HFFc6 (cell line): ENCODE measurements at places on chromosomes 2 and 18.

- no peak for DNase-seq
- H3K4me1 ChIP-seq, result no peaks in the 10 kb centered on the region
- peaks cover 2% of the 10 kb centered on the region; the same call in 1 of the 2 replicates for H3K27me3 ChIP-seq
These were observed 508.3 kb downstream of the CNTNAP5 start for GRCh38 chr2:124533226-124533954.

GRCh38 chr2:48126162-48126561 lies 219.9 kb upstream of the FBXO11 start:
- no peak overlapping the region for H3K27ac ChIP-seq
- no peak overlapping the region for H3K4me3 ChIP-seq
- DNase-seq, result no peak
- no peaks in the 10 kb centered on the region for H3K36me3 ChIP-seq
- H3K27me3 ChIP-seq, result peaks cover 3% of the 10 kb centered on the region

DNA sequence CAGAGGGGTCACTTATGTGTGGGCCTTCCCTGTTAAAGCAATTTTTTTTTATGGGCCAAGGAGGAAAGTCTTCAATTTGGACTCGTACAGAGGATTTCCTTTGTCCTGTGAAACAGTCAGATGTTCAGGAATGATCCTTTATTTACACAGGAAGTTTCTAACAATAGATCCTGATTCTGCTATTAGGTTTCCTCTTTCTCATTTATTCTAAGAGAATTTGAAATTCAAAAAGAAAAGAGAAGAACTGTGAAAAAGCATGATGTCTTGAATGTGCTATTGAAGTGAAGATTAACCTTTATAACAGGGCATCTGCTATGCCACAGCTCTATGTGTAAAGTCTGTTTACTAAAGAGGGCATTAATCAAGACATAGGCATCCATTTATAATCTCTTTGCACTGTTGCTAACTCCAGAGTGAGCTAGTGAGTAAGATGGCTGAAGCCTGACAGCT lies 105.3 kb upstream of the FAM98A start:
- H3K27ac ChIP-seq, result no peak overlapping the region
- H3K4me1 ChIP-seq, result no peaks in the 10 kb centered on the region
- no peak for DNase-seq

GRCh38 chr2:191441496-191442214 lies 196.5 kb downstream of the MYO1B start:
- H3K4me1 ChIP-seq, result peaks cover 31% of the 10 kb centered on the region
- H3K4me3 ChIP-seq, result peak overlapping the region; percentile 60; the same call in 1 of the 2 replicates
- no peaks in the 10 kb centered on the region for H3K36me3 ChIP-seq
- DNase-seq, result peak; percentile 49
- H3K27ac ChIP-seq, result peak overlapping the region; percentile 75
- peaks cover 6% of the 10 kb centered on the region for H3K27me3 ChIP-seq

DNA sequence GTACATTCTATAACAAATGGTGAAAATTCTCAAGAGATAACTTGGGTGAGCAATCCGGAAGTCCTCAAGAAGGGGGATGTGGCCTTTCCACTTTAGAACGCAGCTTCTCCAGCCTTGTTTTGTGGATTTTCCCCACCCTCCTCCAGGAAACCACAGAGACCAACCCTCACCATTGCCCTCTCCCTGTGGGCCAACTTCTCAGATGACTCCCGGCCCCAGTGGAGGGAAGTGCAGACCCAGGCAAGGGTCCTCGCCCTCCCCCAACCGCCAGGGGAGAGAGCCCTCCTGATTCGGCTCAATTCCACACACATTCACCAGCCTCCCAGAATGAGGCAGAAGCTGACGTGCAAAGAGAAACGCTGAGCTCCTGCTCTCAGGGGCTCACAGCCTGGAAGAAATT lies 277.2 kb downstream of the EIPR1 start:
- H3K27me3 ChIP-seq, result peaks cover 5% of the 10 kb centered on the region
- H3K4me1 ChIP-seq, result peaks cover 3% of the 10 kb centered on the region; the same call in 1 of the 2 replicates
- DNase-seq, result no peak
- H3K27ac ChIP-seq, result no peak overlapping the region
- H3K4me3 ChIP-seq, result no peak overlapping the region

GRCh38 chr2:19554520-19554919 lies 196.1 kb upstream of the OSR1 start:
- H3K36me3 ChIP-seq, result no peaks in the 10 kb centered on the region
- H3K4me1 ChIP-seq, result no peaks in the 10 kb centered on the region
- H3K4me3 ChIP-seq, result no peak overlapping the region
- H3K27ac ChIP-seq, result no peak overlapping the region

GRCh38 chr2:233764264-233764663 lies 4.2 kb downstream of the UGT1A1 start:
- no peak for DNase-seq
- H3K27me3 ChIP-seq, result peaks cover 1% of the 10 kb centered on the region; the same call in 1 of the 2 replicates
- H3K4me3 ChIP-seq, result no peak overlapping the region
- peaks cover 12% of the 10 kb centered on the region for H3K4me1 ChIP-seq

GRCh38 chr2:100376836-100377235 lies 40.6 kb downstream of the CHST10 start:
- DNase-seq, result no peak
- peaks cover 23% of the 10 kb centered on the region for H3K27me3 ChIP-seq
- no peak overlapping the region for H3K4me3 ChIP-seq
- no peaks in the 10 kb centered on the region for H3K4me1 ChIP-seq
- no peak overlapping the region for H3K27ac ChIP-seq
- no peaks in the 10 kb centered on the region for H3K36me3 ChIP-seq

GRCh38 chr2:237319887-237320286 lies 94.1 kb downstream of the COL6A3 start:
- peaks cover 28% of the 10 kb centered on the region for H3K27me3 ChIP-seq
- H3K4me3 ChIP-seq, result no peak overlapping the region; the same call in 1 of the 2 replicates
- H3K36me3 ChIP-seq, result peaks cover 51% of the 10 kb centered on the region
- DNase-seq, result no peak
- H3K4me1 ChIP-seq, result peaks cover 87% of the 10 kb centered on the region

DNA sequence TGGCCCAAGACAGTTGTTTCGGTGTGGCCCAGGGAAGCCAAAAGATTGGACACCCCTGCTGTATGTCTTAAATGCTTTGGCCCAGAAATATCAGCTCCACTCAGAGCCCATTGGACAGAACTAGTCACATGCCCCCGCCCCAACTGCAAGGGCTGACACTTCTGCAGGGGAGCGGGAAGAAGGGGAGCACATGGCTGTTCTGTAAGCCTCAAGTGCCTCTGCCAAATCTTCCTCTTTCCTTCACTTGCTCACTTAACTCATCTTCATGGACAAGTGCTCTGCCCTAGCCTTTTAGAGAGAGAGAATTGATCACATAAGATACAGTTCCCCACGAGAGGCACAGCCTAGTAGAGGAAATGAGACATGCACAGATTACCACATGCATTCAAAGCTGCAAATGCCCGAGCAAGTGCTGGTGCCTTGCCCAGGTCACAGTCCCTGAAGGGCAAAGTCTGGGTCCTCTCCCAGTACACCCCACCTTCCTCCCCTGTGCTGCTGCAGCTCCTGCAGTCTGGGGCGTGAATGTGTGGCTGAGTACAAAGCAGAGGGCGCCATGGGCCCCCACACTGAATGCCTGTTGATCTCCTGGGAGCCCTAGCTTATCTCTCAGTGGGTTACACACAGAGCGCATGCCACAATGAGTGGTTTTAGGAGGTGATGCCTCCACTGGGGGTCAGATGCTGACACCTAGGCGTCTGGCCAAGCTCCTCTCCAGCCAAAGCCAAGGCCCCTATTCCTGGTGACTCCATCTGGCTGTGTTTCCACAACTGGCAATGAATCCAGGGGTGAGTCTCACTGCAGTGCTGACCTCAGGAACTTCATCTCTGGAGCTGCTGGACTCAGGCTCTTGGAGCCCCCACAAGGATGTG lies 135.3 kb downstream of the CTIF start:
- DNase-seq, result peak; percentile 29
- no peak overlapping the region for H3K4me3 ChIP-seq
- peaks cover 12% of the 10 kb centered on the region for H3K36me3 ChIP-seq
- peak overlapping the region; percentile 46 for H3K27ac ChIP-seq

DNA sequence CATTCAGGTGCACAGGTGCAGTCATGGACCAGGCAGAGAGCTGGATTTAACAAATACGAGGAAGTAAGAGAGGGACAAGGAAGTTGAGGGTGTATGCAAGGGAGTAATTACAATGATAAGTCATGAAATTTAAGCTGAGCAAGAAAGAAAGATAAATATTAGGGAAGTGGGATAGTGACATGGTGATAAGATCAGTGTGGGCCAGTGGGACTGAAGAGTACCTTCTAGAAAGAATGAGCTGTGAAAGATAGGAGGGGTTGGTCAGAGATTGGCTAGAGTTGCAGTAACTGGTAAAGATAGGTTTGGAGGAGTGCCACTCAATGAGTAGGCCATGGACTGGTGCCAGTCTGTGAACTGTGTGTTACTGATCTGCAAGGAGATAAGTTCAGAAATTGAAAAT lies 200.8 kb upstream of the SIX3 start:
- peaks cover 13% of the 10 kb centered on the region for H3K36me3 ChIP-seq
- no peak overlapping the region for H3K27ac ChIP-seq
- no peaks in the 10 kb centered on the region for H3K4me1 ChIP-seq
- no peak overlapping the region for H3K4me3 ChIP-seq

DNA sequence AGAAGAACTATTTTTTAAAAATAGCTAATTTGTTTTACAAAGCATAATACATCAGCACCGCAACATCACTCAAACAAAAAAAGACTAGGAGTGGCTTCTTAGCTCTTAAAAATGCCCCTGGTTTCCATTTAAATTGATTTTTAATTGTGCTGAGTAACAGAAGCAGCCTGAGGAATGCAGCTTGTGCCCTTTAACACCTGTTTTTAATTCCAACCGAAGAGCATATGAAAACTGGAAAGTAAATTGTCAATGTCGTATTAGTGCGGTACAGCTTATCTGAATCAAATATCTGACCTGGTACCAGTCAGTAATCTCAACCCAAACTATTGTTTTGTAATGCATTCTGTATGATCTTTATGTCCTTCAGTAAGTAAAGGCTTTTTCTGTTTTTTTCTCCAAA lies 13.2 kb upstream of the CD302 start:
- H3K36me3 ChIP-seq, result no peaks in the 10 kb centered on the region
- no peak for DNase-seq
- H3K4me3 ChIP-seq, result no peak overlapping the region
- no peak overlapping the region for H3K27ac ChIP-seq
- H3K4me1 ChIP-seq, result no peaks in the 10 kb centered on the region

DNA sequence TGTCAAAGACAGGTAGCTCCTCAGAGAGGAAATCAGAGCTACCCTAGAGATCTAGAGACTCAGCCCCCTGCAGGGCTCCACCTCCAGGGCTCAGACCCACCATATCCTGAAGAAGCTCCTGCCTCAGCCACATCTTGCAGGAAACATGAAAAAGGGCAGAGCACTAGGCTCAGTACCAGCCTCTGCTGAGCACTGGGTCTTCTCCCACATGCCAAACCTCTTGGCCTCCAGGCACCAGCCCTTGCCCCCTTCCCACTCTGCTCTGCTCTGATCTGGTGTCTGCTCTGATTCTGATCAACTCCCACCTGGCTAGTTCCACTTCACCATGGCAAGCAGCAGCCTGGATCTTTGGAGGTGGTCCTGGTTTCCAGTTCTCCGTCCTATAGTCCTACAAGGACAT lies 114.3 kb upstream of the SLC66A3 start:
- H3K27ac ChIP-seq, result no peak overlapping the region
- peaks cover 12% of the 10 kb centered on the region; the same call in 1 of the 2 replicates for H3K36me3 ChIP-seq
- no peak for DNase-seq
- H3K27me3 ChIP-seq, result peaks cover 54% of the 10 kb centered on the region
